ENCODE measurements at places on chromosomes 11 and 22.

DNA sequence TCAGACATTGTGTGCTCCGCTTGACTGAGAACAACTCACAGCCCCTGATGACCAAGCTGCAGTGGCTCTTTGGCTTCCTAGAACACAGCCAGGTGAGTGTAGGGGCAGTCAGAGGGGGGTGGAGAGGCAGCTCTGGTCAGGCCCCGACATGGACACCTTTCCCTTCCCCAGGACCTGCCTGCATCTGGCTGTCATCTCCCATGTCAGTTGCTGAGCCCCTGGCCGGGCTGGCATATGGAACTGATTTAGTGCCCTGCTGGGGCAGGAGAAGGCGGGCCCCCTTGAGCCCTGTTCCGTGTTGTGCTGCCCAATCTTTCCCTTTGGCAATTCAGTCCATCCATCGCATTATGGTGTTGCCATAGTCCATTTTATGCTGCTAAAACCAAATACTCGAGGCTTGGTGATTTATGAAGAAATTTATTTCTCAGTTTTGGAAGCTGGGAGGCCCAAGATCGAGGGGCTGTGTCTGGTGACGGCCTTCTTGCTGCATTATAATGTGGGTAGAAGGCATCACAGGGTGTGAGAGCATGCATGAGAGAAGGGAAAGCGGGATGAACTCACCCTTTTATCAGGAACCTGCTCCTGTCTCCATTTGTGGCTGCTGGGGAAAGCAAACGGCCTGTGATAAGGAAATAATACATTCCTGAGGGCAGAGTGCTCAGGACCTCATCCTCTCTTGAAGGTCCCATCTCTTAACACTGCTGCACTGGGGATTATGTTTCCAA, 19.0 kb downstream of the USP35 start:
- DNase-seq = no peak

DNA sequence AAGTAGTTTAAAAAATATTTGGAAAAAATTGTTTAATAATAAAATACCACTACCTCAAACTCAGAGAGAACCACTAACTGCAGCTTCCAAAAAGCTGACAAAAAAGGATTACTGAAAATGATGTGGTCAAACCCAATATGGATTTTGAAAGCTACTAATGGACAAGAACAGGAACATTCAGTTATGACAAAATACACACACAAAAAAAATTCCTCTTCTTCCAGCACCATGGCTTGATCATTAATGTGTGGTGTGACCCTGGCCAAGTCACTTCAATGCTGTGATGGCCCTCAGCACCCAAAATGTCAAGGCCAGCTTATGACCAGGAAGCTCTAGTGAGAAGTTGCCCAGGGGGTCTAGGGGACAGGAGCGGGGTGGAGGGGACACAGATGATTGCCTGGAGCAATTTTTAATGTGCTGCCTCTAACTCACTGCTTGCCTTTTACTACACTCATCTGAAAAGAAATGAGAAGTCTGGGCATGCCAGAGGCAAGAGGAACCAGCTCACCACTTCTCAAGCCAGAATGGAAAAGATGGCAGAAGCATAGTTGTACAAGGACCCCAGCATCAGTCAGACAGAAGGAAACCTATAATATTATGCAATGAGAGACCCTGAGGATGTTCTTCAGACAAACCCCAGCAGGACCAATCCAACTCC, 2.2 kb downstream of the SMCO4 start:
- no peak for DNase-seq

DNA sequence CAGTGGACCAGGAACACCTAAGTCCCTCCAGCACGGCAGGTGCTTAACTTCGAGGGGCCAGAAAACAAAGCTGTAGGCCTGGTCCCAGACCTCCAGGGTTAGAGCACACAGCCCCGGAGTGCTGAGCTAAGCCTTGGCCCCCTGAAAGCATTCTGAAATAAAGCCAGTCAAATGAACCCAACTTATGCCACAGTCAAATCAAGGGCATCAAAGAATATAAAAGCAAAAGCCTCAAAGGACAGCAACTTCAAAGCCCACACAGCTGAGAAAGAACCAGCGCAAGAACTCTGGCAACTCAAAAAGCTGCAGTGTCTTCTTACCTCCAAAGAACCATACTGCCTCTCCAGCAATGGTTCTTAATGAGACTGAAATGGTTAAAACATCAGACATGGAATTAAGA, 39.1 kb downstream of the TMEM123 start:
- DNase-seq = no peak

- DNase-seq = no peak
Observed at GRCh38 chr11:67998150-67999045, 5.5 kb downstream of the UNC93B1 start.

DNA sequence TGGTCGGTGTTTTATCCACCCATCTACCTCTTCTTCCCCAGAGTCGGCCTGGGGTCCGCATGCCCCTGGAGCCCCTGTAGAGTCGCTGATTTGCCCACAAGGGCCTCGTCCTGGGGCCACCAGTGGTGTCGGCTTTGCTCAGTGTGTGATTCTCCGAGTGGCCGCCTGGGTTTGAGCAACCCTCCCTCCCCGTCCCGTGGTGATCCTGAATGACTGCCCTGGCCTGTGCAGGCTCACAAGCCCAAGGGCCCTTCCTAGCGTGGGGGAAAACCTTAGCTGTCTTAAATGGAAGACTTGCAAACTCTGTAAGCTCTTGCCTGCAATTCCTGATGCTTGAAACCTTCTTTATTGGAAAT, 128.3 kb downstream of the OSBP2 start:
- no peak for DNase-seq

GRCh38 chr11:129077191-129077590, 114.9 kb downstream of the ARHGAP32 start:
- DNase-seq = no peak

DNA sequence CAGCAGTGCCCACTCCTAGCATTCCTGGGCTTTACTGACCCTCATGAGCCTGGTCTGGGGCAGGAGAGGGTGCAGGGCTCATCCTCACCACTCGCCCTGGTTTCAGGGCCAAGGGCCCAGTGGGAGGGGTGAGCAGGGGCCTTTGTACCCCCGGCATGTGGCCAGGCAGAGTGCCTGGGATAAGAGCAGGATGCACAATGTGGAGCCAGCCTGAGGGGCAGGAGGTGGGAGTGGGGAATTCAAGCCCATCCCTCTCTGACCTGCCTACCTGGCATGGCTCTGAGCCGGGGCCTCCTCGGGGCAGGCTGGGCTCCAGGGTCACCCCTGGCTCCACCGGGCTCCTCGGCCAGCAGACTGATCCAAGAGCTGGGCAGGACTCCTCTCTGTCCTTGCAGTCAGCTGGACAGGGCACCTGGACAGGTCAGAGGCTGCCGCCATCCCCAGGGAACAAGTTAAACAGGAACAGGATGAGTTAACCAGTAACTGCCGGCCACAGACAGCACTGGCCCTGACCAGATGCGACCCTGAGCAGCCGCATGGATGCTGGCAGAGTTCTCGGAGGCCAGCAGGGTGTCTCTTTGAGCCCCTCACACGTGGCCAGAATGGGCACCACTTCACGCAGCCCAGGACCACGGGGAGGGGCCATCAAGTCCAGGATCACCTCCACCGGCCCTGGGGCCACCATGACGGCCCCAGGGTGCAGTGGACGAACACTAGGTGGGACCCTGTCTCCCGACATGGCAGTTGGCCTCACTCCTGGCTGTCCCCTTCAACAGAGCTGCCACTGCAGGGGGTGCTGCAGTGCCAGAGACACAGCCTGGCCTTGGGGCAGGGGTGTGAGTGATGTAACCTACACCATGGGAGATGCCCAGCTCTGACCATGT, 5.0 kb downstream of the SIGIRR start:
- DNase-seq = no peak

GRCh38 chr22:44574057-44574639, 76.1 kb upstream of the RTL6 start:
- DNase-seq = no peak

- DNase-seq = no peak
Observed at GRCh38 chr22:29994943-29995342, 85.3 kb upstream of the HORMAD2 start.

DNA sequence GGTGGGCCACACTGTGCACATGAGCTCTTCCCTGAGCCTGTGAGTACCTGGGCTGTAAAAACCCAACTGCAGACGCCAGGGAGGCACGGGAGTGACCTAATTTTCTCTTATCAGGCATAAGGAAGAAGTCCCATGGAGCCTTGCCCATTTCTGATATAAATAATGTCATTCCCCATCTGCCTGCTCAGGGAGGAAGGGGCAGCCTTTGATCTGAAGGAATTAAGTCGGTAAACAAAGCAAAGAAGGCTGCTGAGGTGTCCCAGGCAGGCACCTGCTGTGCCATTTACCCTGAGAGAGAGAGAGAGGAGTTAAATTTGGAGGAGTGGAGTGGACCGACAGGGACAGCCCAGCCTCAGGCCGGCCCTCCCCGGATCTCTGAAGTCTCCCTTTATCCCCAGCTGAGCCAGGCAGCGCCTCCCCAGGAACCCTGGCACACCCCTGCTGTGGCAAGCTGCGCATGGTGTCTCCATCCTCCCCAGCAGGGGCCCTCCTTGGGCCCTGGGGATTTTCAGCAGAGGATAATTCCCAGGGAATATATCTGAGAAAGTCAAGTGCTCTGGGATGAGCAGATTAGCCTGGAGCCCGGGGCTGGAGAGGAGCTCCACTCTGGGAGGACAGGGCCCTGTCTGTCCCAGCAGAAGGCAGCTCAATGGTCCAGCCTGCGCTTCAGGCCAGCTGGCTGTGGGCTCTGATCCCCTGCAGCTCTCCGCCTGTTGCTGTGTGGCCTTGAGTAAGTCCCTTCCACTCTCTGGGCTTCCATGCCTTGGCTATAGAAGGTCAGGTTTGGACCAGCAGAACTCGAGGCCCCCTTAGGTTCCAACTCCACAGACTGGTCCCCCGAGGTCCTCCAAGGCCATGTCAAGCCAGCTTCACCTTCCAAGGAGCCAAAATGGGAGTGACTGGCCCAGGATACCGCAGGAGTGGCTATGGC, 17.5 kb upstream of the CABP7 start:
- peak; percentile 55 for DNase-seq

GRCh38 chr22:38038426-38038825, 18.8 kb upstream of the PICK1 start:
- DNase-seq = no peak

- DNase-seq = no peak
Observed at GRCh38 chr22:33841281-33842005, 78.8 kb downstream of the LARGE1 start.

- DNase-seq = no peak
Observed at GRCh38 chr11:17498058-17498457, 21.4 kb upstream of the ABCC8 start.

DNA sequence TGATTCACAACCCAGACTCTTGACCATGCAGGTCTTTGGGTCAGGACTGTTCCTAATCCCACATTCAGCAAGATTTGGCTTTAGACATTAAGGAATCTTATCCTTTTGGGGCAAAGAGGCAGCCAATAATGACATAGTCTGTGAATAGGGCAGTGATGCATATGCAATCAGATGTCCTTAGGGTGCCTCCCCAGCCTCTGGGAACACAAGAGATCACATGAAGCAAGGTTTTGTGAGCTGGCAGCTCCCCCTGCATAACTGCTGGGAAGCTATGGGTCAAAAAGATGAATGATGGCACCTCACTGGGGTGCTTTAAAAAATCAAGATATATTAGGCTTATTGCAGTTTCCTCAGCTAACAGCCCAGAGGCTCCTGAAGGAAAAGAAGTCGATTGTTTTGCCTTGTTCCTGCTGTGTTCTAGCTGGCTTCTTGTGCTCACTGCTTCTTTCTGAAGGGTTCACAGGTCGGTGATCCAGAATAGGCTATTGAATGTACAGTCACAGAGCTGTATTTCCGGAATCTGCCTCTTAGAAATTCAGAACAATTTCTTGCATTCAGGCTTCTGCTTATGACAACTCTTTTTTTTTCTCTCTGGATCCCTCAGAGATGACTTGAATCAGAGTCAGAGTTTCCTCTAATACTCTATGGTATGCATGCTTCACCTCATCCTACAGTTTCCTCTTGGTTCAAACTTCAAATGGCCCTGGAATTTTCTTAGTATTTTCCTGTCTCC, 31.7 kb downstream of the INSC start:
- no peak for DNase-seq

DNA sequence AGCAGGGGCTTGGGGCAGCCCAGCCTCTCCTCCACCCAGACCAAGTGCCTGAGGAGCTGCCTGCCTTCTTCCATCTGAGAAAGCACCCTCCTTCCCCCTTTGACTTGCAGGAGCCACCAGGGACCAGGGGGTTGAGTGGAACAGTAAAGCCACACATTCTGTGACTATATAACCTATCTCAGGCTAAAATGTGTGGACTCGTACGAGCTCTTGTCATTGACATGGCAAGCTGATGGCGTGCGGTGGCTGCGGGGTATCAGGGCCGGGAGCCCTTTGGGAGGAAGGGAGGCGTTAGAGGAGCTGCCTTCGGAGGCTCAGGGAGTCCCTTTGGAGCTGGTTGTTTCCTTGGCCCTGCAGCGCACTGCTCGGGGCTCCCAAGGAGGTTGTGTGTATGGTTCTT, 84.5 kb downstream of the CEP164 start:
- no peak for DNase-seq

DNA sequence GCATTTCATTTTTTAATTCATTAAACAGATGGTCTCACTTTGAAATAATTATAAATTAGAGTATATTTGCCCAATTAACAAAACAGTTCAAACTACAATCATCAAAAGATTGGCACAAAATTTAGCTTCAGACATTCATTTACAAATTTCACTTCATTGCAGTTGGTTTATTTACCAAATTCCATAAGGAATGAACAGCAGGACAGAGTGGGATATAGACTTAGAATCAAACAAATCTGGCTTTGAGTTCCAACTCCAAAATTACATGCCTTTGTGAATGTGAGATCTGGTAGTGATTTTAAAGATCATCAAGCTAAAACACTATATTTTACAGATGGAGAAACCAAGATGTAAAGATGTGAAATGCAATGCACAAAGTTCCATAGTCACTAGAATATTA, 310.7 kb upstream of the CNTN5 start:
- no peak for DNase-seq

- DNase-seq = no peak
Observed at GRCh38 chr11:133070021-133070713, 462.1 kb downstream of the OPCML start.

GRCh38 chr11:13260963-13261588, 16.5 kb upstream of the BMAL1 start:
- no peak for DNase-seq

- DNase-seq = peak; percentile 56
Observed at GRCh38 chr11:20353829-20354434, 9.6 kb upstream of the HTATIP2 start.

DNA sequence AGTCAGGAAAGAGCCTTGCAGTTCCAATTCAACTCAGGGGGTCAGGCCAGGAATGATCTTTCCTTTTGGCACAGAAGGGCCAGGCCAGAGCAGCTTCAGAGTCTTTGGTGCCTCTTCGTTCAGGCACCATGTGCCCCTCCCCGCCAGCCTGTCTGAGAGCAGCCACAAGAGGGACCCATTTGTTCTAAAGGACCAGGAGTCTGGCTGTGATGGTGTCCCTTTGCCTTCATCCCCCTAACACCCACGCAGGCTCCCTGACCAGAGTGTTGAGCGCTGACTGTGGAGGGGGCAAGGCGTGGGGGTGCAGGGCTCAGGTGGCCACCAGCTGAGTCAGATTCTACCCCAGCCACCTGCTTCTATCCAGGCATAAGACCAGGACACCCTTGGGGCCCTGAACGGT, 156.4 kb downstream of the TTC17 start:
- DNase-seq = peak; percentile 48

GRCh38 chr11:71082454-71082853, 169.9 kb downstream of the SHANK2 start:
- DNase-seq = no peak

- DNase-seq = no peak
Observed at GRCh38 chr11:117387992-117388755, 60.5 kb downstream of the CEP164 start.

All from retina (tissue), 1 donor.